Endodermal cell (in vitro differentiated cells): ENCODE measurements at places on chromosomes 2 and 18.

GRCh38 chr2:71562518-71562917, 109.2 kb downstream of the DYSF start:
- no peak for DNase-seq

DNA sequence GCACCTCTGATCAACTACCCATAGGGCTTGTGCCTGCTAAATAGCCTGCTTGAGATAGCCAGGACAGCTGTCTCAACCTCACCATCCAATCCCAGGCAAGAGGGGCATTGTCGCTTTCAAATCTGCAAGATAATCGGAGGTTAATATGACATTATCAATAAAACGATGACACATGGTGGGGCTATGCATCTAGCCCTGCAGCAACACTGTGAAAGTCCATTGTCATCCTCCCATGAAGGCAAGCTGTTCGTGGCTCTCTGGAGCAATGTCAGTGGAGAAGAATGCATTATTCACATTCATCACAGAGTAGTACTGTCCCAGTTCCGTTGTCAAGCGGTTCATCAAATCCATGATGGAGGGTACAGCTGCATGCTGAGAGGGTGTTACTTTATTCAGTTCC, 18.9 kb upstream of the KLHL23 start:
- no peak for DNase-seq

- DNase-seq = no peak
These were observed 226.6 kb downstream of the OSR1 start for GRCh38 chr2:19131871-19132270.

DNA sequence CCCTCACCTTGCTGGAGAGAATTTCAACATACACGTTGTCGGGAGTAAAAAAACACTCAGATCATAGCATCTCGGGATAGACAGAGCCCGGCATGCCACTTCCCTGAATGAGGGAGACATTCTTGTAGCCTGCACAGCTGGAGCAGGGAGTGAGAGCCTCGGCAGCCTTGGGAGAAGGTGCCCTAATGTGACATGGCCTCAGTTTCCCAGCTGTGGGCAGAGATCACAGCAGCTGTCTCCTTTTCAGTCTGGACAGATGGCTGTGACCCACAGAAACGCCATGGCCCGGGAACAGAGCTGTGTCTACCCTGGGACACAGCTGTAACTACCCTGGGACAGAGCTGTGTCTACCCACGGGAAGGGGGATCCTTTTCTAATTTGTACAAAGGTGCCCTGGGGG, 55.9 kb downstream of the HS1BP3 start:
- DNase-seq = no peak
